Tibial nerve (tissue), 4 donors: ENCODE measurements at places on chromosomes 4 and X.

DNA sequence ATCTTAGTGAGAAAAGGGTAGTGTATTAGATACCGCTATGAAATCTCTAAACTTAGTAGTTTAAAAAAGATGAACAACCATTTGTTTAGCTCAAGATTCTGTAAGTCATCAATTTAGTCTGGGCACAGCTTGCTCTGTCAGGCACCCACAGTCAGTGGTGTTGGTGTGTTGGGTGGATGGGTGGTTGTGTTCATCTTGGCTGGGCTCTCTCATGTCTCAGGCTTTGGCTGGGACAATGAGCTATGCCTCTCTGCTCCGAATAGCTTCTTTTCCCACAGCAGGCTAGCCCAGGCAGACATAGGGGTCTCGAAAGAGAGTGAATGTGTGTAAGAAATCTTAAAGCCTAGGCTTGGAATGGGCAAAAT, 127.0 kb upstream of the GATB start:
- DNase-seq = no peak
- no peak overlapping the region for H3K27ac ChIP-seq
- no peak overlapping the region for H3K4me3 ChIP-seq
- no peaks in the 10 kb centered on the region for H3K27me3 ChIP-seq
- no peaks in the 10 kb centered on the region for H3K4me1 ChIP-seq

DNA sequence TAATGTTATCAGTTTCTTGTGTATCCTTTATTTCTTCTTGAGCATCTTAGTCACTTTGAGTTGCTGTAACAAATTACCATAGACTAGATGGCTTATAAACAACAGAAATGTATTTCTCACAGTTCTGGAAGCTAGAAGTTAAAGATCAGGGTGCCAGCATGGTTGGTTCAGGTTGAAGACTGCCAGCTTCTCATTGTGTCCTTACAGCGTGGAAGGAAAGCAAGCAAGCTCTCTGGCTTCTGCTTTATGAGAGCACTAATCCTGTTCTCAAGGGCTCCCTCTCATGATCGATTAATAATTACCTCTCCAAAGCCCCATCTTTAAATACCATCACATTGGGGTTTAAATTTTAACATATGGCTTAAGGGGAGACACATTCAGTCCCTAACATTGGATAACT, 497.2 kb downstream of the RAPGEF2 start:
- no peaks in the 10 kb centered on the region for H3K27me3 ChIP-seq
- no peak overlapping the region for H3K27ac ChIP-seq
- no peak for DNase-seq
- no peak overlapping the region for H3K4me3 ChIP-seq

GRCh38 chr4:74682567-74683359, 111.6 kb downstream of the BTC start:
- H3K36me3 ChIP-seq = no peaks in the 10 kb centered on the region
- H3K4me1 ChIP-seq = no peaks in the 10 kb centered on the region
- H3K4me3 ChIP-seq = no peak overlapping the region
- no peaks in the 10 kb centered on the region for H3K27me3 ChIP-seq

- peaks cover 34% of the 10 kb centered on the region for H3K4me1 ChIP-seq
- no peak overlapping the region for H3K27ac ChIP-seq
- no peaks in the 10 kb centered on the region for H3K36me3 ChIP-seq
- DNase-seq = no peak
- H3K27me3 ChIP-seq = no peaks in the 10 kb centered on the region
- no peak overlapping the region for H3K4me3 ChIP-seq
These were observed 7.5 kb downstream of the STOX2 start for GRCh38 chr4:183912585-183912984.

GRCh38 chr4:186979961-186980745, 256.5 kb upstream of the FAT1 start:
- DNase-seq = no peak
- H3K4me3 ChIP-seq = no peak overlapping the region
- H3K36me3 ChIP-seq = no peaks in the 10 kb centered on the region
- H3K4me1 ChIP-seq = no peaks in the 10 kb centered on the region

DNA sequence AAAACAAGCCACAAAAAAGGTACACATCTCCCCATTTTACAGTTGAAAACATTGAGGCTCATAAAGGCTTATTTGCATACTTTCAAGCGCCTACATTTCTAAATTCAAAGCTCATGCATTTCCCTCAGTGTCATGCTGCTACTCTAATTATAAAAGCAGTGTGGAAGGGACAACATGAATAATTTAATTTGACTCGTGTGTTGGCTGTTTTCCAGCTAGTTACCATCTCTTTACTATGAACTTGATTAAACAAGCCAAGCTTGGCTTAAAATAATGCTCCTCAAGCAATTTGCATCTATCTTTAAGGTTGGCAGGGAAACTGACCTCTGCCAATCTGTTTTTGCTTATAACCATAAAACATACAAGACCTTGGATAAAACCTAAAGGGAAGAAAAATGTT, 252.5 kb upstream of the NEIL3 start:
- no peak overlapping the region for H3K27ac ChIP-seq
- DNase-seq = no peak
- H3K4me1 ChIP-seq = no peaks in the 10 kb centered on the region
- no peaks in the 10 kb centered on the region for H3K27me3 ChIP-seq
- no peaks in the 10 kb centered on the region for H3K36me3 ChIP-seq

DNA sequence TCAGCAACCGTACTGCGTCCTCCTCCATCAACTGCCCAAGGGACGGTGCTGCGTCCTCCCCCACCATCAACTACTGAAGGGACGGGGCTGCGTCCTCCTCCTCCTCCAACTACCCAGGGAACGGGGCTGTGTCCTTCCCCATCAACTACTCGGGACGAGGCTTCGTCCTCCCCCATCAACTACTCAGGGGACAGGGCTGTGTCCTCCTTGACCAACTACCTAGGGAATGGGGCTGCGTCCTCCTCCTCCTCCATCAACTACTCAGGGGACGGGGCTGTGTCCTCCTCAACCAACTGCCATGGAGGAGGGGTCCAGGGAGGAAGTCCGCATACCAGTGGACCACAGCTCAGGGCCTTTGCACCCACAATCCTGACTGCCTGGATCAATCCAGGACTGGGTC, 24.4 kb downstream of the PPP2R3B start:
- no peaks in the 10 kb centered on the region for H3K4me1 ChIP-seq
- no peak overlapping the region for H3K27ac ChIP-seq
- DNase-seq = no peak
- no peaks in the 10 kb centered on the region for H3K27me3 ChIP-seq
- H3K4me3 ChIP-seq = no peak overlapping the region

- no peak overlapping the region for H3K4me3 ChIP-seq
- H3K27ac ChIP-seq = no peak overlapping the region
- no peaks in the 10 kb centered on the region for H3K4me1 ChIP-seq
- no peaks in the 10 kb centered on the region for H3K36me3 ChIP-seq
- no peaks in the 10 kb centered on the region for H3K27me3 ChIP-seq
These were observed 18.6 kb upstream of the CPE start for GRCh38 chr4:165360041-165360695.

- H3K4me3 ChIP-seq = no peak overlapping the region
- DNase-seq = no peak
- H3K36me3 ChIP-seq = no peaks in the 10 kb centered on the region
These were observed 174.9 kb upstream of the MXRA5 start for GRCh38 chrX:3521396-3521795.

GRCh38 chr4:1166509-1167243, 5.7 kb downstream of the SPON2 start:
- H3K27ac ChIP-seq = peak overlapping the region; percentile 70
- no peaks in the 10 kb centered on the region for H3K4me1 ChIP-seq
- peaks cover 19% of the 10 kb centered on the region for H3K27me3 ChIP-seq
- no peak for DNase-seq
- peak overlapping the region; percentile 81 for H3K4me3 ChIP-seq

DNA sequence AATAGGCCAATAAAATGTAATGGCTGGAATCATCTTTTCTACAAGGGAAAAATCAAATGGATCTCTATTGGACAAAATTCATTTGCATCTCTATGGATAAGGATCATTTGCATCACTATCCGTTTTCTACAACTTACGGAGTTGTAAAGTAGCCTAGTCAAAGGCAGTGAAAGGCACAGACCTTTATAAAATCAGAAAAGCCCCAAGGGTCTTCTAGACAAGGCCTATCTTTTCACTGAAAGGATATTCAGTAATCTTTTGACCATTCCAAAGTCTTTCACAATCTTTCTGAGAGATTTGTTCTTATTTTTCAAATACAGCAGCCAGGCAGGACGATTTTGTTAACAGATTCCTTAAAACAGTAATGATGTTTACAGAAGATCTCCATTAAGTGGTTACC, 119.5 kb upstream of the JADE1 start:
- no peak overlapping the region for H3K27ac ChIP-seq
- no peaks in the 10 kb centered on the region for H3K4me1 ChIP-seq
- H3K36me3 ChIP-seq = no peaks in the 10 kb centered on the region
- no peak overlapping the region for H3K4me3 ChIP-seq
- no peaks in the 10 kb centered on the region for H3K27me3 ChIP-seq
- DNase-seq = no peak

GRCh38 chr4:149498246-149498645, 317.4 kb downstream of the IQCM start:
- no peak for DNase-seq
- no peaks in the 10 kb centered on the region for H3K36me3 ChIP-seq
- no peak overlapping the region for H3K27ac ChIP-seq

DNA sequence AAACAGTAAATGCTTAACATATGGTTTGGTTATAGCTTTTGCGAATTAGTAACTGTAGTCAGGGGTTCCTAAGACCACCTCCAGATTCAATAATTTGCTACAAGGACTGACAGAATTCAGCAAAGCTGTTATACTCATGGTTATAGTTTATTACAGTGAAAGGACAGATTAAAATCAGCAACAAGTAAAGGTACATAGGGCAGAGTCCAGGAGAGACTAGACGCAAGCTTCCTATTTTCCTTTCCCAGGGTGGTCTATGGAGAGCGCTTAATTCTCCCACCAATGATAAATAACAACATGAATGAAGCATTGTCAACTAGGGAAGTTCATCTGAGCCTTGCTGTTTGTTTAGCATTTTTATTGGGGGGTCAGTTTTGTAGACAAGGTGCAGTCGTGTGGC, 5.9 kb downstream of the NSUN7 start:
- H3K4me1 ChIP-seq = no peaks in the 10 kb centered on the region
- no peak overlapping the region for H3K27ac ChIP-seq
- DNase-seq = no peak
- no peaks in the 10 kb centered on the region for H3K27me3 ChIP-seq

GRCh38 chr4:6731780-6732179, 15.8 kb downstream of the BLOC1S4 start:
- H3K4me3 ChIP-seq = no peak overlapping the region
- no peak for DNase-seq
- H3K27me3 ChIP-seq = no peaks in the 10 kb centered on the region
- no peaks in the 10 kb centered on the region for H3K36me3 ChIP-seq
- H3K4me1 ChIP-seq = no peaks in the 10 kb centered on the region
- H3K27ac ChIP-seq = peak overlapping the region; percentile 61

- no peak overlapping the region for H3K27ac ChIP-seq
- no peaks in the 10 kb centered on the region for H3K27me3 ChIP-seq
- DNase-seq = no peak
- no peaks in the 10 kb centered on the region for H3K36me3 ChIP-seq
These were observed 46.3 kb upstream of the LEF1 start for GRCh38 chr4:108215055-108215454.

GRCh38 chr4:116573540-116573939, 511.8 kb downstream of the TRAM1L1 start:
- H3K4me1 ChIP-seq = no peaks in the 10 kb centered on the region
- no peaks in the 10 kb centered on the region for H3K36me3 ChIP-seq
- no peak overlapping the region for H3K4me3 ChIP-seq
